Activated naive CD8-positive, alpha-beta T cell treated with anti-CD3 and anti-CD28 coated beads, Interleukin-2, amount 10 ng/mL, durations not matched to agents 7 days and 5 days (primary cell): ENCODE measurements at places on chromosomes 11 and 22. TPM values are rescaled to one million over a fixed set of nuclear protein-coding genes. Genes with fewer than 3 reads are reported as not detected.

DNA sequence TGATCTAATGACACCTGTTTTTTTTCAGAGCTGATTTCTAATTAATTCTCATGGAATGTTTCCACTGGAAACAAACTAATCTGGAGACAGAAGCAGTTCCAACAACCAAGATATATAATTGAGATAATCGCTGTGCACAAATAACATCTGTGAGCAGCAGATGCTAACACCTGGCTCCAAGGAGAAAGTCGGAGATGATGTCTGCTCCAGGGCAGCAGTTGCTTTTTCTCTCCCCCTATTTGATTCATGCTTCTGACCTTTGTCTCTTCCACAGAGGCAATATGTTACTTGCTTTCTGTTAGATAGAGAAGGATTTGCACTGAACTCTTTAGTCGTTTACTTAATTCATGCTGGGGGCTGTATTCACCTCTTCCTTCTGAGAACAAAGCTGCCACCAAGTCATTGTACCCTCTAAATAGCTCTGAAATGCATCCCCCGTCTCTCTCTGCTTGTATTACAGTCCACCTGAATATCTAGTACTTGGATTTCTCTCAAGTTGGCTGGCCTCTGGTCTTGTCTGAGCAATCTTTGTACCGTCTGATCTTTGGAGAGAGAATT, 187.4 kb downstream of the MYO18B start:
- H3K4me1 ChIP-seq, result no peaks in the 10 kb centered on the region
- H3K36me3 ChIP-seq, result no peaks in the 10 kb centered on the region
- H3K4me3 ChIP-seq, result no peak overlapping the region
- no peak for DNase-seq
- peaks cover 4% of the 10 kb centered on the region for H3K27me3 ChIP-seq
- no peak overlapping the region for H3K27ac ChIP-seq

- no peaks in the 10 kb centered on the region for H3K36me3 ChIP-seq
- no peak overlapping the region for H3K27ac ChIP-seq
- H3K27me3 ChIP-seq, result no peaks in the 10 kb centered on the region
- no peaks in the 10 kb centered on the region for H3K4me1 ChIP-seq
- no peak overlapping the region for H3K4me3 ChIP-seq
- DNase-seq, result no peak
Observed at GRCh38 chr11:131817687-131818188, 447.3 kb downstream of the NTM start.

GRCh38 chr11:82356316-82356715, 377.3 kb downstream of the FAM181B start:
- no peaks in the 10 kb centered on the region for H3K27me3 ChIP-seq
- no peaks in the 10 kb centered on the region for H3K36me3 ChIP-seq
- H3K27ac ChIP-seq, result no peak overlapping the region
- H3K4me3 ChIP-seq, result no peak overlapping the region

DNA sequence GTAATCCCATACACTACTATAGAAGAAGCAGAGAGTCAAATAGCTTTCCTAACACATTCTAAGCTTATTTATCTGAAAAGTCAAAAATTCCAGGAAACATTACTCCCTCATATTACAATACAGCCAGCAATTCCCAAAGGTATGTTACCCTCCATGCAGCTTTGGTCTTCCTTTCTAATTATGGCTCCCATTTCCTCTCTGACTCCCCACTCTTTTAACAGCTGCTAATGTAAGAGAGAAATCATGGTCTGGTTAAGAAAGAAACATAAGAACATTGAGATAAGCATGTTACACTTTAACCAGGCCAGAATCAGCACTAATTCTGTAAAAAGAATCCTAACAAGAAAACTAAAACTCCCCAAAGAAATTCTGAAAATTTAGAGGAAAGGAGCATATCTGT, 6.8 kb downstream of the PPP2R1B start:
- H3K4me3 ChIP-seq, result no peak overlapping the region
- no peaks in the 10 kb centered on the region for H3K27me3 ChIP-seq
- peaks cover 12% of the 10 kb centered on the region for H3K4me1 ChIP-seq
- H3K36me3 ChIP-seq, result peaks cover 36% of the 10 kb centered on the region

- no peak overlapping the region for H3K27ac ChIP-seq
- peaks cover 13% of the 10 kb centered on the region for H3K36me3 ChIP-seq
- no peak overlapping the region for H3K4me3 ChIP-seq
- H3K27me3 ChIP-seq, result no peaks in the 10 kb centered on the region
- peaks cover 2% of the 10 kb centered on the region for H3K4me1 ChIP-seq
- no peak for DNase-seq
Observed at GRCh38 chr11:110217936-110218335, 78.5 kb downstream of the RDX start.

GRCh38 chr22:48798281-48799226, 1029.1 kb downstream of the BRD1 start:
- no peak overlapping the region for H3K27ac ChIP-seq
- H3K27me3 ChIP-seq, result no peaks in the 10 kb centered on the region
- no peak overlapping the region for H3K4me3 ChIP-seq
- no peaks in the 10 kb centered on the region for H3K4me1 ChIP-seq
- H3K36me3 ChIP-seq, result no peaks in the 10 kb centered on the region
- DNase-seq, result no peak

- H3K4me1 ChIP-seq, result no peaks in the 10 kb centered on the region
- H3K27me3 ChIP-seq, result no peaks in the 10 kb centered on the region
- H3K27ac ChIP-seq, result no peak overlapping the region
- H3K4me3 ChIP-seq, result no peak overlapping the region
Observed at GRCh38 chr22:33756508-33756949, 163.7 kb downstream of the LARGE1 start.

DNA sequence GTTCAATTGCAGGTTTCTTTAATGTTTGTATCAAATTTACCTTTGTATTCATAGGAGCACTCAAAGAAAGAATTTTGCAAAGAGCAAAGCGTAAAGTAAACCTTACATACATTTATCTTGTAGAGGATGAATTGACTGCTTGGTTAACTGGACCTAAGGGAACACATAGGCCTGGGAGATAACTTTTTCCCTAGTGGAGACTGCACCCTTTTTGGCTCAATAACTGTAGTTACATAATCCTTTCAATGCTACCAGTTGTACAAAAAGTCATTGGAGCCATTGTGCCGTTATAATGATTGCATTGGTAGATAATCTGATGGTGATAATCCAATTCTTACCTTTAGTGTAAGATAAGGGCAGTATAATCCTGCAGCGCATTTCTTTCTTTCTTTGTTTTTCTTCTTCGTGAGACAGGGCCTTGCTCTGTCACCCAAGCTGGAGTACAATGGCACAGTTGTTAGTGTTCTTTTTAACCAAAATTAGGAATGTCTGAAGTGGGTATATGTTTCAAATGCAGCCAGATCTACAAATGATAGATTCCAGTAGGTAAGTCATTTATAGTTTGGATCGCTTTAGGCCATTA, 18.3 kb downstream of the ATG13 start:
- H3K27ac ChIP-seq, result no peak overlapping the region
- no peaks in the 10 kb centered on the region for H3K27me3 ChIP-seq
- no peak for DNase-seq
- H3K36me3 ChIP-seq, result peaks cover 29% of the 10 kb centered on the region
- no peak overlapping the region for H3K4me3 ChIP-seq

GRCh38 chr11:99555486-99555885, 534.7 kb downstream of the CNTN5 start:
- no peak overlapping the region for H3K27ac ChIP-seq
- no peaks in the 10 kb centered on the region for H3K36me3 ChIP-seq
- no peak overlapping the region for H3K4me3 ChIP-seq
- H3K4me1 ChIP-seq, result no peaks in the 10 kb centered on the region

- peaks cover 19% of the 10 kb centered on the region for H3K27me3 ChIP-seq
- no peak overlapping the region for H3K4me3 ChIP-seq
- H3K36me3 ChIP-seq, result no peaks in the 10 kb centered on the region
- H3K4me1 ChIP-seq, result peaks cover 33% of the 10 kb centered on the region
- no peak for DNase-seq
- H3K27ac ChIP-seq, result no peak overlapping the region
Observed at GRCh38 chr11:10443721-10444235, 11.3 kb upstream of the AMPD3 start.

- H3K4me3 ChIP-seq, result no peak overlapping the region
- DNase-seq, result no peak
- H3K4me1 ChIP-seq, result no peaks in the 10 kb centered on the region
- H3K27me3 ChIP-seq, result no peaks in the 10 kb centered on the region
- no peak overlapping the region for H3K27ac ChIP-seq
Observed at GRCh38 chr11:133441964-133442660, 90.2 kb downstream of the OPCML start.

DNA sequence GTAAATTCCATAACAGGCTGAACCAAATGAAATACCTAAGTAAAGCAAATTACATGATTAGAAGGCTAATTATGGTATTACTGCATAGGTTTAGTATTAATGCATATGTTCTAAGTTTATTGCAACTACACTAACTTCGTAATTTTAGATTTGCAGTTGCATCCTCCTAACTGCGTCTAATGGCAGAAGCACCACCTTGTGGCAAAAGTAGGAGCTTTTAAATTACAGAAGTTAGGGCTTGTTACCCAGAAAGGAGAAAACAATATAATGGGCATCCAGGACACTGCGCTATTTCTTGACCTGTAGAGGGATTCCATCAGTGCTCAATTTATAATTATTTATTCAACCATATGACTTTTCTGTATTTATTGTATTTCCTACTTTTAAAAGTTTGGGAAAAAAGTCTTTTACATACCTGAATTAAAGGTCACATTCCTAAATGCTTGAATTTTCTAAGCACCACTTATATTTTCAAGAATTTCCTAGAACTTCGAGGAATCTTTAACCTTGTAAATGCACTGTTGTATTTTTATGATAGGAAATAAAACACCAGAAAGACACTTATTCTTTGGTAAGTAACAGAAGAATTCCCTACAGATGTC, 16.3 kb upstream of the GPR83 start:
- peaks cover 26% of the 10 kb centered on the region for H3K36me3 ChIP-seq
- no peak overlapping the region for H3K27ac ChIP-seq
- H3K27me3 ChIP-seq, result no peaks in the 10 kb centered on the region
- DNase-seq, result no peak

DNA sequence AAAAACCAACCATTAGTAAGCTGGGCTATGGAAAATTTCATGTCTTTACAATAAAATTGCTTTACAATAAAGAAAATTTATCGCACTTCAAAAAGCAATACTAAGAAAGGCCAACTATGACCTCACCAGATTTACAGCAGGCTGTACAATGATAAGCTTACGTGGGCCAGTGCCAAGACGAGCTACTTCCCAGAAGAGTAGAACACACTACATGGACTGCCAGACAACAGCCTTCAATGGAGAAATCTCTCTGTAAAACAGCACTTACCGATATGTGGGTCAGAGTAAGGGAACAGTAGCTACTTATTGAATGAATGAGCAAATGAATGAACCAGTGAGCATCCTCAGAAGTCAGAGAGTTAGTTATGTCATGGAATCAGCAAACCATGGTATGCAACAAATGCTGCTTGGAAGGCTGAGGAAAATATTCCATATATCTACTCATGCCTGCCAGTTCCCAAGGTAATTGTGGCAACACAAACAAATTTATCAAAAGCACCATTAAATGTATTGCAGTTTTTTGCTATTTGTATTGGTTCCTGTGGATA, 74.4 kb downstream of the SLC36A4 start:
- no peak overlapping the region for H3K27ac ChIP-seq
- H3K27me3 ChIP-seq, result peaks cover 26% of the 10 kb centered on the region
- no peak overlapping the region for H3K4me3 ChIP-seq

DNA sequence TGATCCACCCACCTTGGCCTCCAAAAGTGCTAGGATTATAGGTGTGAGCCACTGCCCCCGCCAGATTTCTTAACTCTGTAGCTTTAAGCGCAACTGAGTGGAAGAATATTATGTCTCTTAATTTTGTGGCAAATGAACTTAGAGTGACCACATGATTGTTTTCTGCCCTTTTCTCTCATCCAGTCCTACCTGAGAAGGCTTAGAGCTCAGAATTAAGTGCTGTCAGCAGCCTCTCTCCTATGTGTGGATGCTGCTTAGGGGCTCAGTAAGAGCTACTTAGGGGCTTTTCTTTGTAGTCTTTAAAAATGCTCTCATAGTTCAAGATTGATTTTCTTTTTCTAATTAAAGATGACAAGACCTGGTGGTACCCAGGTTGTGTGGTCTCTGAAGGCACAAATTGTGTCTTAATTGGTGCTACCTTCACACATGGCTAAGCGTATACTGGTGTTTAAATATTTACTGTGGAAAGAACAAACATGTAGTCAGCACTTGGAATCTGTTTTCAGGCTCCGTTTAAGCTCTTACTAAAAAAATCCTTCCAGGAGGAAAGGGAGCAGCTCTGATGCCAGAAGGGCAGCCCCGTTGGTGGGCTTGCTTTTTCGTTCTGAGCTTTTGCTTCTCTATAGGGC, 59.3 kb downstream of the DEPDC5 start:
- H3K27me3 ChIP-seq, result no peaks in the 10 kb centered on the region
- DNase-seq, result no peak
- peaks cover 38% of the 10 kb centered on the region for H3K36me3 ChIP-seq
- no peak overlapping the region for H3K27ac ChIP-seq
- peaks cover under 1% of the 10 kb centered on the region for H3K4me1 ChIP-seq
- H3K4me3 ChIP-seq, result no peak overlapping the region

GRCh38 chr11:31711137-31711536, 100.0 kb downstream of the PAX6 start:
- H3K4me3 ChIP-seq, result no peak overlapping the region
- no peak overlapping the region for H3K27ac ChIP-seq
- H3K27me3 ChIP-seq, result no peaks in the 10 kb centered on the region
- H3K36me3 ChIP-seq, result peaks cover 5% of the 10 kb centered on the region

DNA sequence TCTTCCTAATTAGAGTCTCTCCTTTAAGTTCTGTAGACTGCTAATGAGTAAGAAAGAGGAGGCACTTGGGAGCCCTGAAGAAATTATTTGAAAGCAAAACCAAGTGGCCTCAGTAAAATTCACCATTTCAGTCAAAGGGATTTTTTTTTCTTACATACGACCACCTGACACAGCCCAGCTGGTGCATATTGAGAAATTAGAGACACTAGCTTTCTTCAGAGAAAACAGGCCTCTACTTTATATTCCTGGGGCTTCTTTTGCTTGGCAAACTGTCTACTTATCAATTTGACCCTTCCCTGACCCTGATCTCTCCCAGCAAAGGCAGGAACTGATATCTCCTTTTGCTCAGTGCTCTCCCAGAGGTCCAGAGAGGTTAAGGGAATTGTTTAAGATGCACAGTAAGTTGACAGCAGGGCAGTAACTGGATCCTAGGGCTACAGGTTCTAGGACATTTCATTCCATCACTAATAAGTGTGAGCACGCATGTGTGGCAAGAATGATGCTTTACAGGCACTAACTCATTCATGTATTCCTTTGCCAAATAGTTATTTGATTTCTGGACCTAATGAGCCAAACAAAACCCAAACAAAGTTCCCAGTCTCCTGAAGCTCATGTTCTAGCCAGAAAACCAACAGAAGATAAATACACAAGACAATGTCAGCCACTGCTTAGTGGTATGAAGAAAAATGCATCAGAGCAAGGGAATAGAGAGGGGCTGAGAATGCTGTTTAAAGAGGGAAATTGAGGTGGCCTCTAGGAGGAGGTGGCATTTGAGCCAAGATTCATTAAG, 467.6 kb downstream of the SOX6 start:
- no peak overlapping the region for H3K27ac ChIP-seq
- no peaks in the 10 kb centered on the region for H3K36me3 ChIP-seq
- no peak overlapping the region for H3K4me3 ChIP-seq
- H3K27me3 ChIP-seq, result no peaks in the 10 kb centered on the region
- H3K4me1 ChIP-seq, result no peaks in the 10 kb centered on the region

Gene OR5T3
- not detected for total RNA-seq

Gene CHST1
- total RNA-seq, result not detected

Gene PDGFB
- total RNA-seq, result 7.9 TPM

Gene OR4S2
- total RNA-seq, result not detected

Gene SCT
- not detected for total RNA-seq

Gene ACRV1
- total RNA-seq, result not detected

Gene NAALADL1
- total RNA-seq, result 19.8 TPM

Gene GDPD4
- total RNA-seq, result not detected

Gene TRIM29
- total RNA-seq, result not detected

Gene KLHDC7B
- 21.9 TPM for total RNA-seq
